ENCODE measurements at places on chromosomes 2 and 18.
A peak's percentile ranks its signal among the peaks of the same experiment; 100 is the strongest.

DNA sequence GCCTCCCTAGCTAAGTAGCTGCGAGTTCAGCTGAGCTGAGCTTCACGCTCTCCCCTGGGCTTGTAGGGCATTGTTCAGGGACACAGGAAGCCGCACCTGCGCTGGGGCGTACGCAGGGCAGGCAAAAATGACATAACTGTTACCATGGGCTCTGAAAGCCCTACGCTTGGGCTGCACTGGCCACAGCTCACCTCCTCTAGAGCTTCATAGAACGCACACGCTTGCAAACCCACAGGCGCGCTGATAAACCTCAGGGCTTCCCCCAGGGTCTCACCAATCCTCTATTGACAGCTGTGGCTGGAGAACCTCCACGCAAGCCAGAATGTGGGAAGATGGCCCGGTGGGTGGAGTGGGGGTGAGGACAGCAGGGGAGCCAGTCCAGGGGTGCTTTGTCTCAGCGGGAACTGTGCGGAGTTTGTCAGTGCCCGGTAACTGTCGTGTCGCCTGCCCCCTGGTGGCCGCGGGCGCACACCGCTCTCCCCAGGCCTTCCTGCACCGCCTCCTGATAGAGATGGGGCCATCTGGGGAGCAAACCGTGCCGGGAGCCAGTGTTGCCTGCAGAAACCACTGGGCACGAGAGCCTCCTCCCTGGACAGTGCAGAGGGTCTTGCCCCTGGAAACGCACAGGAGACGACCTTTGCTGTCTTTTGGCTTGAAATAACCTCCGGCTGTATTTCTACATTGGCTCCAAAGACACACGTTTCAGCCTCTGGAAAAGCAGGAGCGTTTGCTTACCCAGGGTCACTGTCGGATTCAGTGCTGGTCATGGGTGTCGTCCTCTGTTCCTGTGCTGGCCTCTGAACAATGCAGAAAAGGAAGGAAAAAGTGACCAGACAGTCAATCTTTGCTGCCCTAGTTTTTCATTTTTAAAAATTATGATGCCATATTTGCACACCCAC, 17.0 kb upstream of the CIDEA start:
- peak; percentile 47 for DNase-seq

GRCh38 chr2:31324016-31324633, 90.2 kb downstream of the EHD3 start:
- no peak for DNase-seq

DNA sequence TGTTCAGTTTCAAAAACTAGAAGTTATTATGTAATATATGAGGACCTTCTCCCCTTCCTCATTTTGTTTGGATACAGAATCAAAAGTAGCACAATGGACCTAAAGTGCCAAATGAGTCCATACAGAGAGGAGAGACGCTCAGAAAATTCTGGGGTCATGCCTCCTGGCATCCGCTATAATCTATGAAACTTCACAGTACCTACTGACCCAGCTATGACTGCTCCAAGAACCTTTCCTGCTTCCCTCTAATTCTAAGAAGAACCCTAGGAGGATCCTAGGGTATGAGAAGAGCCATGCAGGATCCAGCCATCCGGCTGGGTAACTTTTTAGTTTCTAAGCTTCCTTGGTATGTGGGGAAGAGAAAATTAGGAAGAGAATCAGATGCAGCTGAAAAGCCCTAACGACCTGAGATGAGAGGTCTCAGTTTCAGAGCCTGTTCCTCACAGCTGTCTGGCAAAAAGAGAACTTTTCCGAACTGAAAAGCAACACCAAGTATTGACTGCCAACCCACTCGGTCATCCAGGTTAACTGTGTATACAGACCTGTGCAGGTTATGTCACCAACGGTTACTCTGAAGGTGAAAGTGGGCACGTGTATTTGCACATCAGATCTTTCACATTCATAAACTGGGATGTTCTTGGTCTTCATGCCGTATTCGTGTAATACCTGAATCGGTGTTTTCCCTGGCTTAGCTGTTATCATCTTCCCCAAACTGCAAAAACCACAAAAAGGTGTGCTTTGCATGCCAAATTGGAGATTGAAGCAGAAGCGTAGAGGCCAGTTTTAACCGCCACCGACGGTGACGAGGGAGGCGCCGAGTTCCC, 1.1 kb downstream of the PRKRA start:
- no peak for DNase-seq

- DNase-seq, result no peak
Measured at GRCh38 chr2:240996834-240997140, 1.6 kb upstream of the SNED1 start.

- no peak for DNase-seq
Measured at GRCh38 chr18:44826418-44827259, 146.0 kb downstream of the SETBP1 start.

All from activated CD4-positive, alpha-beta T cell treated with anti-CD3 and anti-CD28 coated beads, Interleukin-2, amount 50 U/mL, for 4 hours (primary cell).